Right hindlimb (tissue), 1 donor: ENCODE measurements at places on chromosomes 12 and 14.

DNA sequence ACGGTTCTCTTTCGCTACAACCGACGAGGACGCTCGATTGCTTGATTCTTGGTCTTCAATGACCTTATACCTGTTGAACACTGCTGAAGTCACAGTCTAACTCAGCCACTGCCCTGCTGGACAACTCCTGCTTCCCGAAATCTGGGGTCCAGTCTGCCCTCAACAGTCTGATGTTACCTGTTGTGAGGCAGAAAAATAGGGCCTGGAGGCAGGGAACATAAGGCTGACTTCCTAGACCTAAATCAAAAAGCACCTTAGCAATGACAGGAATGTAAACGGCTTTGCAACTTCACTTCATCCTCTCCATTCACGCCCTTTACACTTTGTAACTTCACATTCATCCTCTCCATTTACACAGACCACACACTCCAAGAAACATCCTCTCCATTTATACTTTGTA, 597 bp upstream of the GLTP start:
- no peak for DNase-seq

- DNase-seq: no peak
These were observed 32.0 kb upstream of the VASH1 start for GRCh38 chr14:76729258-76729657.

DNA sequence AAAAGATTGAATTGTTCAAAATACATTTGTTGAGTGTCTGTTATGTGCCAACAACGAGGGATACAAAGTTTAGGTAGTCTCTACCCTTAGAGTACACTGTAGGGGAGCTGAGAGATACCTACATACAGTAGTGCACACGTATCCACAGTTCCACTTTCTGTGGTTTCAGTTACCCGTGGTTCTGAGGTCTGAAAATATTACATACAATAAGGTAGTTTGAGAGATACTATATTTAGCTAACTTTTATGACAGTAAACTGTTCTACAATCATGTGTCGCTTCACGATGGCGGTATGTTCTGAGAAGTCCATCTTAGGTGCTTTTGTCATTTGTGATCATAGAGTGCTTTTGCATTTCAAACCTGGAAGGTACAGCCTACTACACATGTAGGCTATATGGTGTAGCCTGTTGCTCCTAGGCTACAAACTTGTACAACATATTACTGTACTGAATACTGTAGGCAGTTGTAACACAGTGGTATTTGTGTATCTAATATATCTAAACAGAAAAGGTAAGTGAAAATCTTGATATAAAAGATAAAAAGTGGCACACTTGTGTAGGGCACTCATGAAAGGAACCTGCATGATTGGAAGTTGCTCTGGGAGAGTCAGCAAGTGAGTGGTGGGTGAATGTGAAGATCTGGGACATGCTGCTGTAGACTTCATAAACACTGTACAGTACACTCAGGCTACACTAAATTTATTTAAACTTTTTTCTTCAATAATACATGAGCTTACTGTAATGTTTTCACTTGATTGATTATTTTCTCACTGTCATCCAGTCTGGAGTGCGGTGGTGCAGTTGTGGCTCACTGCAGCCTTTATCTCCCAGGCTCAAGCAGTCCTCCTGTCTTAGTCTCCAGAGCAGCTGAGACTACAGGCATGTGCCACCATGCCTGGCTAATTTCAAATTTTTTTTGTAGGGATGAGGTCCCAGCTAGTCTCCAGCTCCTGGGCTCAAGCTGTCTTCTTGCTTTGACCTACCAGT, 4.0 kb downstream of the CPSF6 start:
- no peak for DNase-seq

GRCh38 chr14:33435911-33436689, 497.4 kb downstream of the NPAS3 start:
- DNase-seq: no peak

DNA sequence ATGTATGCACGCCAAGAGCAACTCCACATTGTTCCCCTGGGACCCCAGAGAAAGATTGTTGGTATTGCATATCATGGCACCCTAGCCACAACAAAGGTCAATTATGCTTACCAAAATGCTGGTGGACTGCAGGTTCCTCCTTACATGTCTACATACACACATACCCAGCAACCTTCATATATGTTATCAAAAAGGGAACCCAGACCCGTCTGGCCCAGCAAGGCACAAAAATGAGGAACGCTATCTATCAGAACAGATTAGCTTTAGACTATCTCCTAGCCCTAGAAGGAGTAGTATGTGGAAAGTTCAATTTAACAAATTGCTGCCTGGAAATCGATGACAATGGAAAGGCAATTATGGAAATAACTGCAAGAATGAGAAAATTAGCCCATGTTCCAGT, 61.5 kb downstream of the DHRS2 start:
- no peak for DNase-seq

- DNase-seq: no peak
These were observed 45.8 kb upstream of the CORO1C start for GRCh38 chr12:108777156-108777555.

DNA sequence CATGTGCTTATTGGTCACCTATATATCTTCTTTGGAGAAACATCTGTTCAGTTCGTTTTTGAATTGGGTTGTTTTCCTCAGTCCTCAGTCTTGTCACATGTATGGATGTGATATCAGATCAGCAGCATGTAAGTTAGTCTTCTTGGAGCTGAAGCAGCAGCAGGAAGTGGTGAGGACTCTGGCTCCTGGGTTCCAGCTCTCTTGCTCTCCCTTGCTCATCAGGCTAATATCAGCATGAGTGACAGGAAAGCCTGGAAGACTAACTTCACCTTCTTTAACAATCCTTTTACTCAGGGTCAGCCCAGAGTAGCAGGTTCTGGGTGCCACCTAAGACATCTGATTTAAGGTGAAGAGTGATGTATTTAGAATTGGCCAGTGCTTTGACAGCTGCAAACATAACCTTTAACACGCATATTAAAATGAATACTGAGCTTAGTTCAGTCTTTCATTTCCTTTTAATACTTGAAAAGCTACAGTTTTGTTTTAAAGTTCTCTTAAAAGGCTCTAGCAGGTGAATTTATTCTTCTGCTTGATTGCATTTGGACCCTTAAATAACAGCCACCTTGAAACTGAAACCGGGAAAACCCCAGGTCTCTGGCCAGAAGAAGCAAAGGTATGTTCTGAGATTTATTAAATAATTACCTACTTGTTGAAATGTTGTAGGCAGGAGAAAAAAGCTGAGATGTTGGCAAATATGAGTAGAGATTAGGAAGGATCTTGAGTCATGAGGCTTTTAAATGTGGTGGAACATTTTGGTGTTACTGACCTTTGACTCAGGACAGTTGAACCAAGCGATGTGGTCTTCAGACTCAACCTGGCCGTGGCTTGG, 54.3 kb downstream of the DRAM1 start:
- no peak for DNase-seq

GRCh38 chr12:114689075-114689994, 5.4 kb upstream of the TBX3 start:
- no peak for DNase-seq

GRCh38 chr12:113092607-113093408, 36.3 kb downstream of the DTX1 start:
- no peak for DNase-seq

DNA sequence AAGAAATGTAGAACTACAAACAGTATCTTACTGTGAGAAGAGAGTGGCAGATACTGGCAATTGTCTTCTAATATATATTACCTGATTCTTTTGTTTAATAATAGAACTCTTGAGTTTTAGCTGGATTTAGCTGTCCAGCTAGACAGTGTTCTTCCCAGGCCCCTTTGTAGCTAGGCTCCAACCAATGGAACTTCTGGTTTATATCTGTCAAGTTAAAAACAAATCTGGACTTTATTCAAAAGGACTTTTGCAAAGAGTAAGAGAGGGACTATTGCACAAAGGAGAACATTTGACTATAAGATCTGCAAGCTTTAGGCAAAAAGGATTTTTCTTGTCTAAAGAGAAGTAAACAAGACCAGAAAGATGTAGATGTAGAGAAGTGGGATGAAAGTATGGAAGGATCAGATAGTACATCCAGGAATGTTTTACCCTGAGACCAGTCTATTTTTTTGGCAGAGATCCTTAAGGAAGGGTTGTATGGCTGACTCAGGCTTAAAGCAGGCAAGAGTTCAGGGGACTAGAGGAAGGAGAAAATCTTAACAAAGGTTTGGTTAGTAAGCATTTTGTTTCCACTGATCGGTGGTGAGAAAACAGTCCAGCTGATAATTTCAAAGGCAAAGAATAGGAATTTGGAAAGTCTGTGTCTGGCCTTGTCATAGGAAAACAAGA, 111.1 kb upstream of the PLEKHA5 start:
- no peak for DNase-seq

- no peak for DNase-seq
These were observed 48.2 kb downstream of the SPPL3 start for GRCh38 chr12:120855823-120856588.

DNA sequence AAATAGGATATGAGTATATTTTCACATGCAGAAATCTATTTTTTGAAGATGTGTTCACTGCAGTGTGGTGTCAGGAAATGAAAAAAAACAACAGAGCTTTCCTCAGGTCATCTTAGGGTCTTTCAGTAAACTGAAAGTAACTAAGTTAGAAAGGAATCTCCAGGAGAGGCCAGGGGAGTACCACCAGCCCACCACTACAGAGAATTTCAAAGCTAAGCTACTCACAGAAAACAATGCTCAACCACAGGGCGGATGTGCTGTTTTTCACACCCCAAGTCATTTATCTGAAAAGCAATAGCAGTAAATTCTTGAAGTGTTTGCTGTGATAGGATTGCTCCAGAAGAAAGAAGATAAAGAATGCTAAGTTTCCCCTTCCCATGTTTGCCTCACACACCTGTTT, 79.0 kb downstream of the IFNG start:
- DNase-seq: no peak

DNA sequence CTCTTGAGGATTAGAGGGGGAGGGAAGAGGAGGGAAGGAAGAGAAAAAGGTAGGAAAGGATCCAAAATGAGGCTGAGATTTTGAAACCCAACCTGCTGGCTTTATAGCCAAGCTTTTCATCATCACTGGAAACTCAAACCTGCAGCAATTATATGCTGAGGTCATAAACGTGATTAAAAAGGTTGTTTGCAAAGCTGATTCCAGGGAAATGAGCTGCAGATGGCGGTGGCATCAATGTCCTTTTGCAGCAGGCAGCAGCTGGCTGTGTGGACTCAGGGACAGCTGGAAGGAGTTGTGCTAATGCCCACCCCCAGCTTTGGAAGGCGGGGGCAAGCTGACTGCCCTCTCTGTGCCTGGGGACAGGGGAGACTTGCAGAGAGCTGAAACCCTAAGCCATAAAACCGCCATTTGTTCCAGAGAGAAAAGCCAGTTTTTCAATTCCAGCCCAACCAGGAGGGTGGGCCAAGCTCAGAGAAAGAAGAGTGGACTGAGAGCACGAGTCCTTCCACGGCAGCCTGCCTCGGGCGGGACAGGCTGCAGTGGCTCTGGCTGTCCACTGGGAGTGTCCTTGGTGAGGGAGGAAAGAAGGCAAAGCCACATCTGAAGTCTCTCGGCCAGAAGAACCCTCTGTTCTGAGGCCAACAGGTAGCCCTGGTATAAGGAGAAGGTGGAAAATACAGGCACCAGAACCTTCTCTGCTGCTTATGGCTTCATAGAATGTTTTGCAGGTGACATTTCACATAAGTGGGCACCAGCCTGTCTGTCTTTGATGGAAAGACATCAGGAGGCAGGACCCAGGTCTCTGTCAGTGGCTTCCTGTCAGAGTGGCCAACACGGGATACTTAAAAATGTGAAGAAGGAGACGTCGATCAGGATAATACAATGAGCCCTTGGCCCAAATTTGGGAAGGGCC, 90.7 kb downstream of the SINHCAF start:
- DNase-seq: peak; percentile 80

- DNase-seq: peak; percentile 65
These were observed 155.4 kb downstream of the TMX1 start for GRCh38 chr14:51395361-51395849.

- no peak for DNase-seq
These were observed 158.0 kb downstream of the KCNA5 start for GRCh38 chr12:5201554-5202218.

GRCh38 chr12:127240249-127240929, 1026.6 kb upstream of the TMEM132C start:
- DNase-seq: no peak

GRCh38 chr12:92162079-92162478, 16.4 kb upstream of the BTG1 start:
- no peak for DNase-seq

- DNase-seq: no peak
These were observed 82.6 kb downstream of the LRRC74A start for GRCh38 chr14:76908834-76909233.

- DNase-seq: no peak
These were observed 164.5 kb upstream of the E2F7 start for GRCh38 chr12:77229640-77230442.

DNA sequence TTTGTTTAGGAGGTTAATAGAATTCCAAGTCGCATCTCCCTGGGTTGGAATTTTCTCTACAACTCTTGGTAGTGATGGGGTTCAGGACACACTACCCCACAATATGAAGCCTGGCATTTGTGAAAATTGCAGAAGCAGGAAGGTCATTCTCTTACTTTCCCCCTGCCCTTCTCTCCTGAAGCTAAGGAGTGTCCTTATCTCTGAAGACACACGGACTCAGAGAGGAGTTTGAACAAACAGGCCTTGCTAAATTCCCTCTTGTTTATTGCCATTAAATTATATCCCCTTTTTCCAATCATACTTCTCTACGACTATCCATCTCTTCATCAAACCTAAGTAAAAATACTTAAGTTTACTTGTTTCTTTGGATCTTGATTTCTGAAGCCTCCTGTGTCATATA, 443.0 kb downstream of the RAD51B start:
- no peak for DNase-seq

GRCh38 chr12:75960086-75960910, 71.3 kb downstream of the PHLDA1 start:
- DNase-seq: no peak

DNA sequence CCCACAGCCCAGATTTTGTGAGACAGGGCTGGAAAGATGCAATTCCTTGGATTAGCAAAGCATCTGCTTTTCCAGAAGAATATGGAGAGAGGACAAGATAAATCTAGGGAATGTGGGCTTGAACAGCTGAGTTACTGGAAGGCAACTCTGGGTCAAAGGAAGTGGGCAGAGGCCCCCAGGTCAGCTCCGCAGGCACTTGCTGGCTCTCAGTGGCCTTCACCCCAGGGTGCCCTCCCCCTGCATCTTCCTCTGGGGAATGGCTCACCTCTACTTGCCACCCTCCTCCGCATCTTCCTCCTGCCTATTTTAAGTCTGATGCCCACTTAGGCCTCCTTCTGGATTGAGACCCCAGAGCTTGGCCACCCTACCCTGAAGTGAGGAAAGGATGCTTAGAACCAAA, 10.5 kb upstream of the PNMA1 start:
- no peak for DNase-seq

DNA sequence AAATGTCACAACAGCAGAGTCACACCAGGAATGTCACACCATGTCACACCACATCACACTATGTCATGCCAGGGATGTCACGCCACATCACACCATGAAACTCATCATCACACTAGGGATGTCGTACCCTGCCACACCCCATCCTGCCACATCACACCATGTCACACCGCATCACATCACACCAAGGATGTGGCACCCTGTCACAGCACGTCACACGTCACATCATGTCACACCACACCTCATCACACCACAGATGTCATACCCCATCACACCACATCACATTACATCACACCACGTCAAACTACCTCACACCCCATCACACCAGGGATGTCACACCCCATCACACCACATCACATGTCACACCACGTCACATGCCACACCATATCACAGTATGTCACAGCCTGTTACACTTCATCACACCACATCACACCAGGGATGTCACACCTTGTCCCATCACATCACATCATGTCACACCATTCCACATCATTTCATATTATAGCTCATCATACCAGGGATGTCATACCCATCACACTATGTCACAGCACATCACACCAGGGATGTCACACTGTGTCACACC, 90.9 kb downstream of the TMEM121 start:
- no peak for DNase-seq

- DNase-seq: no peak
These were observed 35.9 kb upstream of the PYGL start for GRCh38 chr14:50979941-50980850.
